ENCODE measurements at places on chromosomes 2 and 18.
A peak's percentile ranks its signal among the peaks of the same experiment; 100 is the strongest.

- no peak for DNase-seq
These were observed 82.9 kb downstream of the TNS1 start for GRCh38 chr2:217919781-217920351.

- DNase-seq = peak; percentile 51
These were observed 3.0 kb downstream of the NRBP1 start for GRCh38 chr2:27431395-27431794.

- peak; percentile 15 for DNase-seq
These were observed 126.7 kb downstream of the OLA1 start for GRCh38 chr2:174121612-174122011.

- no peak for DNase-seq
These were observed 35.2 kb downstream of the NPPC start for GRCh38 chr2:231890896-231891513.

DNA sequence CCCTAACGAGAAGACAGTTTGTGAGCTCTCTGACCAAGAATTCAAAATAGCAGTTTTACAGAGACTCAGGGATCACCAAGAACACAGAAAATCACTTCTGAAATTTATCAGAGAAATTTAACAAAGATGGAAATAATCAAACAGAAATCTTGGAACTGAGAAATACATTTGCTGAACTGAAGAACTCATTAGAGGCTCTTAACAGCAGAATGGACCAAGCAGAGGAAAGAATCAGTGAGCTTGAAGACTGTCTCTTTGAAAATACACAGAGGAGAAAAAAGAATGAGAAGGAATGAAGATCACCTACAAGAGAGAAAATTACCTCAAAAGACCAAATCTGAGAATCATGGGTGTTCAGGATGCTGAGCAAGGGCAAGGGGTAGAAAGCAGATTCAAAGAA lies 29.7 kb downstream of the ASB1 start:
- DNase-seq = no peak

Data from NCI-H226 (cell line).